Activated CD4-positive, alpha-beta T cell treated with anti-CD3 and anti-CD28 coated beads for 36 hours (primary cell): ENCODE measurements at places on chromosomes 11 and 22. TPM values are rescaled to one million over a fixed set of nuclear protein-coding genes. Genes with fewer than 3 reads are reported as not detected.

BAIAP2L2 gene
- total RNA-seq: 0.88 TPM

RFPL3 gene
- total RNA-seq: not detected

DEPDC7 gene
- 2.3 TPM for total RNA-seq

ROM1 gene
- 1.9 TPM for total RNA-seq

PLAAT5 gene
- total RNA-seq: not detected

BEST1 gene
- total RNA-seq: 0.37 TPM

APLNR gene
- total RNA-seq: not detected
